ENCODE measurements at places on chromosomes 7 and 10.

DNA sequence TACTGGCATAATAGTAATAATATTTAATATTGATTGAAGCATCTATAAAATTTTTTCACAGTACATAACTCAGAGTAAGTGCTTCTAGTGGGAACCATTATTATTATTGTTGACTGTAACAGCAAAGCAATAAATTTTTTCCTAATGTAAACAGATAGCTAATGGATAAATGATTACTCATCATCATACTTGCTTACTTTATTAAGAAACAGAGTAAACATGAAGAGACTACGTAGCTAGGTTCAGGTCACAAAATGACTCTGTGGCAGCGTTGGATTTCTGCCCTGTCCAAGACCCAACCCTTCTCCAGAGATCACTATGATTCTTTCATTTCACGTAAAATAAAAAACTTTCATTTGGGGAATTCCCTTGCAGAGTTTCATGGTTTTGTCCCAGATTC lies 8.3 kb upstream of the ABCB5 start:
- no peaks in the 10 kb centered on the region for H3K4me1 ChIP-seq
- H3K27ac ChIP-seq, result no peak overlapping the region
- H3K4me3 ChIP-seq, result no peak overlapping the region
- no peaks in the 10 kb centered on the region for H3K36me3 ChIP-seq
- H3K27me3 ChIP-seq, result peaks cover 3% of the 10 kb centered on the region

- no peak overlapping the region for H3K4me3 ChIP-seq
- H3K27ac ChIP-seq, result no peak overlapping the region
- H3K36me3 ChIP-seq, result no peaks in the 10 kb centered on the region
- no peaks in the 10 kb centered on the region for H3K4me1 ChIP-seq
- no peak for DNase-seq
Measured at GRCh38 chr7:47102331-47102841, 479.5 kb downstream of the TNS3 start.

GRCh38 chr10:119367841-119368549 lies 160.6 kb downstream of the GRK5 start:
- H3K27me3 ChIP-seq, result no peaks in the 10 kb centered on the region
- no peak overlapping the region for H3K27ac ChIP-seq
- DNase-seq, result no peak
- H3K4me1 ChIP-seq, result peaks cover 58% of the 10 kb centered on the region

DNA sequence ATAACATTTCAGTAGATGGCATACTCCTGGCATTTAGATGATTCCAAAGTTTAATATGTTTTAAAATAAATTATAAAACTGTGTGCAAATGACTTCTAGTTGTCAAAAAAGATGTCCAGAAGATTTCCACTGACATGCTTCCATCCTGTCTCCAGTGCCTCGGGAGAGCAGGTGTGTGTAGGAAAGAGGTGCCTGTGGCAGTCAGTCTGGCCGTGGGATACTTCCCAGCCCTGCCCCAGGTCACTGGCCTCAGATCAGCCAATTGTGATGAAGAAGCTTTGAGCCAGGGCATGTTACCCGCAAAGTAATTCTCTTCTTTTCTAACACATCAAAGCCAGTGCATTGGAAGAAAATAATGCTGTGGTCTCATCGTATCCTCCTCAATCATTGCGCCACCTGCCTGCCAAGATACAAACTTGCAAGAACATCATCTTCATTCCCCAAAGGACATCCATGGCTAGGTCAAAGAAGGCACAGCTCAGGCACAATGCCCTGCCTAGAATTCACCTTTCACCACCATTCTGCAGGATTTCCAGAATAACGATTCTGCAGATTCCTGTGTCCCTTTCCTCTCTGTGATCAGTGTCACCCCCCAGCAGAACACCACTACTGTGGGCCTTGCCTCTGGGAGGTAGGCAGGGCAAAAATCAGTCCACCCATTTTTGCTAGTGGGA lies 6.3 kb upstream of the KCNMA1 start:
- H3K4me1 ChIP-seq, result peaks cover 15% of the 10 kb centered on the region
- no peak for DNase-seq
- H3K27me3 ChIP-seq, result peaks cover 42% of the 10 kb centered on the region
- H3K36me3 ChIP-seq, result no peaks in the 10 kb centered on the region
- H3K27ac ChIP-seq, result no peak overlapping the region

DNA sequence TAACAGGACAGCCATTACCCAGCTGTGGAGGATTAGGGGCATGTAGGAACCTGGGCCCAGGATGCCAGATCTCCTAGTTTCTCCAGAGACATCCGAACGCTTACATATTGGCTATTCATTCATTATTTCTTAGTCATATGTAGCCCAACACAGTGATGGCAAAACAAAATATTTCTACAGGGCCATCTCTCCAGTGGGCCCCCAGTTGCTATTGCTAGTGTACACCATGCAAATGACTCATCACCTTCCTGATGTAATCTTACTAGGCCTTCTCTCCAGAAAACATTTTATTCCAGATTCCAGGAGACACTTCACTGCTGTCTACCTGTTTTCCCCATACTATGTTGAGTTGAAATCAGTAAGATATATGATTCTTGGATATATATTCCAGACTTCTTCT lies 201.7 kb downstream of the PLXDC2 start:
- H3K27ac ChIP-seq, result no peak overlapping the region
- H3K36me3 ChIP-seq, result peaks cover 18% of the 10 kb centered on the region
- H3K4me3 ChIP-seq, result no peak overlapping the region

Measured in type B pancreatic cell (in vitro differentiated cells).